ENCODE measurements at places on chromosomes 1 and 21.

GRCh38 chr1:194410756-194411155 is 1224.3 kb upstream of the B3GALT2 start:
- no peak for DNase-seq

DNA sequence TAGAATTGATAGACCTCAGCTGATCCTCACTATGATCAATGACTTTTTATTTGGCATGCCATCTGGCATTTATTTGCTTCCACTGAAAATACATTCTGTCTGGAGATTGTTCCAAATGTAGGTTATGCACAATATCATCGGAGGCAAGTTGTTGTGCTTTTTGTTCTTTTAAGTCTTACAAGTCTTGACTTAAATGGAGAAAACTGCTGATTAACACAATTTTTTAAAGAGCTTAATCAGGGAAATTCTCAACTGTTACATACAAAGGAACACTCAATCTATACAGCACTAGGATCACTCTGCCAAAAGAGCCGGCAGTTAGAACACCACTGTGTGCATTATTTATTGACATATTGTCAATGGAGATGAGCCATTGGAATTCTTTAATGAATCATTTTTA is 19.2 kb downstream of the CYYR1 start:
- no peak for DNase-seq

DNA sequence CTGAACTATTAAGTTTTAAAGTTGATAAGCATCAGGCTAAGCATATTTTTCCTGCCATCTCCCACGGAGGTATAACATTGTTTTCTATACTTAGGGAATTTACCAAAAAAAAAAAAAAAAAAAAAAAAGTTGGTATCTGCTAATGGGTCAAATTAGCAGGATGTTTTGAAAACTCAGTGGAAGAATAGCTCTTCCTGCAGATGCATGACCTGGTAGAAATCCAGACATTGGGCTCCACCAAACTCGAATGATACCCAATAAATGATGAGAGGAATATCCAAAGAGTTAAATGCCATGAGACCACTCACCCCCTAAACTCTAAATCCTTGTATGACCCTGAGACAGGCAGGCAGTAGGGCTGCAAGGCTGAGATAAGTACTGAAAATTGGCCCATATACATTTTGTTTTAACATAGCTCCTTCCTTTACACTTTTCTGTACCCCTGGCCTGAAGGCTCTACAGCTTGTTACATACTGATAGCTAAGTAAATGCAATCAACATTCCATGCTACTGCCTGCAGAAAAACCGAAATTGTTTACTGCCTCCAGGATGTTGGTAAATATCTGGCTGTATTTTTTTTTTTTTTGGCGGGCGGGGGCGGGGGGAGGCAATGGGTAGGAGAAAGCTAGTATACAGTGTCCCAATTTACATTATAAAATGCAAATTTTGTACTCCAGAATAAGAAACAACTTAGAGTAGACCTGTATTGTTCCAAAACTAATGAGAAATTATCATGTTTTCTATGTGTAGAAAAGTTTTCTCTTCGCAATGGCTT is 57.6 kb downstream of the NFIA start:
- no peak for DNase-seq

GRCh38 chr1:18058206-18058921 is 49.2 kb upstream of the IGSF21 start:
- DNase-seq: no peak

GRCh38 chr1:180163041-180163440 is 8.4 kb downstream of the QSOX1 start:
- DNase-seq: no peak

DNA sequence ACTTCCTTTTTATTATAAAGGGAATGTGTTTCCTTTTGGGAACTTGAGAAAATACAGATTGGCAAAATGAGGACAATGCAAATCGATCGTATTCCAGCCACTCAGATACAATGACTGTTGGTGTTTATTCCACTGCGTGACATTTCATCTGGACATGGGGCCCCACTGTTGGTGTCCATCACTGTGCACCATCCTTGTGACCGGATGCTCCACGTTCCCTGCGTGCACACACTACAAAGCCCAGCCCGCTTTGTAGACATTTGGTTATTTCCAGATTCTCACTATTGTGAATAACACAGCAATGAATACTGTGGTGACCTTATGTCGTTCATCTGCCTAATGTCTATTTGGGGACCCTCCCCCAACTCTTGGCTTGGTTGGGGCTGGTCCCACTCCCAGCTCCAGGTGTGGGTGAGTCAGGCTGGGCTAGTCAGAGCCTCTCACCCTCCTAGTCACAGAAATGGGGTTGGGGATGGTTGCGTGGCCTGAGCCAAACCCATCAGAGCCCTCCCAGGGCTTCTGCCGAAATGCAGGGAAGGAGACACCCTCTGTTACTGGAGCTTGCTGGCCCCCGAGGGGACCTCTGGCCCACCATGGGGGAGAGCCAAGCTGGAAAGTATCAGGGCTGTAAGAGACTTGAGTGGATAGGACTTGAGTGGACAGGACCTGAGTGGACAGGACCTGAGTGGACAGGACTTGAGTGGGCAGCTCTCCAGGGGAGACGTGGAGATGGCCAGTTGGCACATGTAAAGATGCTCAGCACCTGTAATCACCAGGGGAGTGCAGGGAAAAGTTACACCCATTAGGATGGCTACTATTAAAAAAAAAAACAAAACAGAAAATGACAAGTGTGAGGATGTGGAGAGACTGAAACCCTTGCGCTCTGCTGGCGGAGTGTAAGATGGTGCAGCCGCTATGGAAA is 57.1 kb upstream of the ADARB1 start:
- no peak for DNase-seq

GRCh38 chr1:89566761-89567174 is 42.1 kb downstream of the LRRC8B start:
- peak; percentile 26 for DNase-seq

DNA sequence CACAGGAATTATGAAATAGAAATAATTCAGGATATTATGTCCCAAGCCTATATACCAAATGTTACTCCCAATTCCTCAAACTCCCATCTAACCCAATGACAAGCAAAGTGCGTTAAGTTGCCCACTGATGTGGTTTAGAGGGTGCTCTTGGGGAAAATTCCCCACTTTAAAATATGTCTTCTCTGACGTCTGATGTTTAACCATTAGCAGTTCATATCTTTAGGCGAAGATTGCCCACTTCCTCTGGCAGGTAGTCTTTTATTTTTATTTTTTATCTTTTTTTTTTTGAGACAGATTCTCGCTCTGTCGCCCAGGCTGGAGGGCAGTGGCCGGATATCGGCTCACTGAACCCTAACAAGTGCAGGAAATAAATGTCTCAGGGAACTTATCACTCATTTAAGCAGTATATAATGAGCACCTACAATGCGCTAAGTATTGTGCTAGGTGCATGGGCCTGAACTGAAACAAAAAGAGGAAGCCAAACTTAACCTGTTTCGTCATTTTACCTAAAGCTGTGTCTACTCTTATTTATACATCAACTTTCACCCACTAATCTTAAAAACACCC is 1.3 kb upstream of the LYST start:
- no peak for DNase-seq

DNA sequence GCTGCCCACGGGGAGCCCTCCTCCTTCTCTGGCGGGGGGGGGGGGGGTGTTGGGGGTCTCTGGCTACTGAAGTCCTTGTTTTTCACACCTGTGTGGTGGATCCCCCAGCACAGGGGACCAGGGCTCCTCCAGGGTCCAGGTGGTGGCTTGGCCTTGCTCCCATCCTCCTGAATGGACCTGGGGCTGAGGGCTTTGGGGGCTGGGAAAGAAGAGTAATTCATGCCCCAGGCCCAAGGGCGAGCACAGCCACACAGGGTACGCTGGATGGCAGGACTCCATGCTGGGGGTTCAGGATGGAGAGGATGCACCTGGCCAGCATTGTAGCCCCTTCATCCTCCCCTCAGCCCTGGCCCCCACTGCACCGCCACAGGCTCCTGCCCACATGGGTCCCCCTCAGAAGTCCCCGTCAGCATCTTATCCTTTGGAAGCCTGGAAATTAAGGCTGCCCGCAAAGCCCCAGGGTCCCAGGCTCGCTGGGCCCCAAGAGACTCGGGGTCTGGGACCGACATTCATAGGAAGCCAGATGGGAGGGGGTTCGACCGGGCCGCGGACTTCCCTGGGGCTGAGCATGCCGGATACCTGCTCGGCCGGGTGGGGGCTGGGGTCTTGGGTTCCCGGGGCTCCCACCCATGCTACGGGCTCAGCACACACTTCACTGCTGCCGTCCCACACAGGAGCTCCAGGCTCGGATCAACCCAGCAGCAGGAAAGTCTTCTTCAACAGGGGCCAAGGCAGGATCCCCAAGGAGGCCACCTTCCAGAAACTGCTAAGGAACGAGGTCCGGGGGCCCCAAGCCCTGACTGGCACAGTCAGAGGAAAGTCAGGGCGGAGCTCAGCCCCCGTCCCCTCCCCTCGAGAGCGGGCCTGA is 49.0 kb upstream of the ACTRT2 start:
- DNase-seq: no peak

DNA sequence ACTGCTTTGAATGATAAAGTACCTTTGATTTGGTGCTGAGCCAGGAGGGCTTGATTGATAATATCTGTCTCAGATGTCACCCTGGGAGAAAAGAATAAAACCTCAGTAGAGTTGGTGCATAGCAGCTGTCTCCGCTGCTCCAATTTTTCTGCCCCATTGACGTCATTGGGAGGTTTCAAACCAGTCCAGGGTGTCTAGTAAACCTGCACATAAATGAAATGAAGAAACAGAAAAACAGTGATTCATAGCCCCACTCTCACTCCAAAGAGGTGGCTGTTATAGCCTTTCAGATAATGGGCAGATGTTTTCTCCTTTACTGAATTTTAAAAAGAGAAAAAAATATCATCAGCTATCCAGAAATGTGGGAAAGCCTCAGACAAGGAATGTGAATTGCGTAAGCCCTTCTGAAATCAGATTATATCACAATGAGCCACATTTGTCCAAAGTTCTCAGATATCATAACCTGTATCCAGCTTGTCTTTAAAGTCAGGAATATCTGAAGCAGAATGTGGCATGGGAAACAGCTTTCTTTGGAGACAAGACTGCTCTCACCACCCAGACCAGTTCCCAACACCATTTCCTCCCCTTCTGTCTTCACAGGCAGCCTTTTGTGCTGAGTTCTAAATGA is 351.3 kb upstream of the SGIP1 start:
- DNase-seq: no peak

DNA sequence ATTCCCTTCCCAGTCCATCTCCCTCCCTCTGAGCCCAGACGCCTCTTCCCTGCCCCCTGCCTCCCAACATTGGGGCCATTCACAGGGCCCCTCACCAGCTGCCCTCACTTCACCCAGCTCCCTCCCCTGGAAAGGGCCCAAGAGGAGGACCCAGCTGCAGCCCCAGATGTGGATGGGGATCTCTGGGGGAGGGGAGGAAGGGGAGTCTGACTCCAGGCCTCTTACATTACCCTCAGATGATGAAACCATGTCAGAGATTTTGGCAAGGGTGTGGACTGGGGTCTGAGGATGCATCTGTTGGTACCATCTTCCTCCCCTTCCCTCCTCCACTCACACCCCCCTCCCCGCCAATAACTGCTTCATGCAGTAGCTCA is 1.1 kb upstream of the KIF21B start:
- DNase-seq: no peak

GRCh38 chr1:159228554-159228953 is 23.9 kb downstream of the ACKR1 start:
- DNase-seq: no peak

- DNase-seq: peak; percentile 23
These were observed 37.0 kb upstream of the RXRG start for GRCh38 chr1:165481820-165482532.

DNA sequence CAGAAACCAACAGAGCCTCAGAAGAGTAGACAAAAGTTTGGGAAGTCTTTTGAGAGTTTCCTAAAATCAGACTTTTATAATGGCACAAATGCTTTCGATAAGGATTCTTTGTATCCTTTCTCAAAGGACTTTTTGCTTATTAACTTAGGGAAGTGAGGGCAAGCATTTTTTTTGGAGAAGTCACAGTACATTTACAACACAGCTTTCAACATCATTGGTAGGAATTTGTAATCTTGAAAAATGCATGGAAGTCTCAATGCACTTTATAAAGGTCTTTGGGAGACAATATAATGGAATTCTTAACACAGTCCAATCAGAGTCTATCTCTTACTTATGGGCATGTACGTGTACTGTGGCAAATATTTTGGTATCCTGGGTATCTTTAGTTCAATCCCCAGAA is 325.8 kb upstream of the NR5A2 start:
- DNase-seq: no peak

DNA sequence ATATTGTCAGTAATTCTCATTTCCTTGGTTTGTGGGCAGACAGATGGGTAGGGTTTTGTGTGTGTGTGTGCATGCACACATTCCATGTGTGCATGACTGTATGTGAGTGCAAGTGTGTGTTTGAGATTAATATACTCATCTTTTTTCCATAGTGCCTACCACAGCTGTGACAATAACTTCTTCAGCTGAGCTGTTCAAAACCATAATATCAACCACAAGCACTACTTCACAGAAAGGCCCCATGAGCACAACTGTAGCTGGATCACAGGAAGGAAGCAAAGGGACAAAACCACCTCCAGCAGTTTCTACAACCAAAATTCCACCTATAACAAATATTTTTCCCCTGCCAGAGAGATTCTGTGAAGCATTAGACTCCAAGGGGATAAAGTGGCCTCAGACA is 149.3 kb downstream of the ADGRL2 start:
- DNase-seq: no peak

GRCh38 chr21:43608225-43608624 is 51.1 kb downstream of the HSF2BP start:
- DNase-seq: no peak

DNA sequence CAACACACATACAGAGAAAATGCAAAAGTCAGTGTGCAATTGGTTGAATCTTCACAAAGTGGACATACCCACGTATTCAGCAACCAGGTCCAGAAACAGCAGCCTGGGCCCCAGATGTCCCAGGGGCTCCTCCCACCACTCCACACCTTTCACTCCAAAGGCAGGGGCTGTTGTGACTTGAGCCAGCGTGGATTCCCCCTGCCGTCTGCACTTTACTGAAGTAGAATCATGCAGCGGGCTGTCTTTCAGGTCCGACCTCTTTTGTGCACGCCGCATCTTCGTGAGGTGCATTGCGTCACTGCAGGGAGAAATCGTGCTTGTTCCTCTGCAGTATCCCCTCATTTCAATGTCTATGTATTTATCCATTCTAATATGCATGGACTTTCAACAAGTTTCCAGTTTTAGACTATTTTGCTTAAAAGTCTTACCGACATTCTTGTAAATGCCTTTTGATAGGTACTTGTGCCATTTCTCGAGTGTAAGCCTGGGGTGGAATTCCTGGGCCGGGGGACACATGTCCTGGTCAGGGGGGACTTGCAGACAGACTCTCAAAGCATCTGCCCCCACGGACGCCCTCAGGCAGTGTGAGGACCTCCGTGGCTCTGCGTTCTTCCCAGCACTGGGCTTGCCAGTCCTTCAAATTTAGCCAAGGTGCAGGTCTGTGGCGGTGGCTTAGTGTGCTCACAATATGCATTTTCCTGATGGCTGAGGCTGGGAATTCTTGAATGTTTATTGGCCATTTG is 29.3 kb upstream of the ACTRT2 start:
- no peak for DNase-seq

- no peak for DNase-seq
These were observed 2.7 kb upstream of the PTPN22 start for GRCh38 chr1:113874012-113874879.
